ENCODE measurements at places on chromosomes 11 and 22. TPM values are rescaled to one million over a fixed set of nuclear protein-coding genes. Genes with fewer than 3 reads are reported as not detected.

Gene OR10AG1
- not detected for polyA plus RNA-seq

Gene HEPHL1
- not detected for polyA plus RNA-seq

Gene TMEM9B
- polyA plus RNA-seq: 147 TPM

DNA sequence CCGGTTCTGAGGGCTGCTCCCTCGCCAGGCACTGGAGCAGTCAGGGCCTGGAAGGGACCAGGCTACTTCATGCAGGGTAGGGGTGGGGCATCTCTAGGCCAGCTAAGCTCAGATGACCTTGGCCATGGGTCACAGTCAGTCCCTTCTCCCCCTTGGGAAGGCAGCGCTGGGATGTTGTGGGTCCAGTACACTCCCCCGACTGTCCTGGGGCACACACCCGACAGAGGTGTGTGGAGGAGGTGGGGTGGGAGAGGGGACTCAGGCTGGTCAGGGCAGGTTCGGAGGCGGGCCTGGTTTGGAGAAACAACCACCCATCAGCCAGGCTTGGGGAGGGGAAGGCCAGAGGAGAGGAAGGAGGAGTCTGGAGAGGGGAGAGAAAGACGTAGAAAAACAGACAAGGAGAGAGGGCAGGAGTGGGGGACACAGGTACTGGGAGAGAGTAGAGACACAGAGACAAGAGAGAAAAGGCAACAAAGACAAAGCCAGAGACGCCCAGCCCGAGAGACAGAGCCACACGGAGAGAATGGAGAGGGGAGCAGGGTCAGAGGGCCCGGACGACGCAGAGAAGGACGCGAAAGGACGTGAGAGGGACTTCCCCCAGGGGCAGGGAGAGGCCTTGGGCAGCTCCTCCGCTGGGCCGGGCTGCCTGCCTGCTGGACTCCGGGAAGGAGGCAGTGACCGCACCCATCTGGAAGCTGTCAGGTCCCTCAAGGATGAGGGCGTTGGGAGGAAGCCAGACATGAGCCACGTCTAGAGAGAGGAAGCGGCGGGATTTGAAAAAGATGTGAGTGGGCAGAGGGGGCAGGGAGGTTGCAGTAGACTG is 30.6 kb upstream of the TSKU start:
- no peak for DNase-seq
- no peak overlapping the region for H3K4me3 ChIP-seq
- no peaks in the 10 kb centered on the region for H3K27me3 ChIP-seq

DNA sequence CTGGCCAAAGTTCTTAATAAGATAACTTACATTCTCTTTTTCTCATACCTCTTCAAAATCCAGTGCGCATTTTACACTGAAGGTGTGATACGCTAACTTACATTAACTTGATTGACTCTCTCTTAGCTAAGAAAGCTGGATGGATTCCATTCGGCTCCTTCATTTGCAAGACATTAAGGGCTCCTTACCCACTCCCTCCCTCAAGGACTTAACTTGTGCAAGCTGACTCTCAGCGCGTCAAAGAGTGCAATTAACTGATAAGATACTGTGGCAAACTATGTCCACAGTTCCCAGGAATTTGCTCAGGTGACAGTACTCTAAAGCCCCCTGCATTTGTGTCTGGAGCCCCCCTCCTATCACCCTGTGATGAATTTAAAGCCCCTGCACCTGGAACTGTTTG is 6.4 kb upstream of the RFPL1 start:
- peaks cover 6% of the 10 kb centered on the region for H3K27me3 ChIP-seq
- no peaks in the 10 kb centered on the region for H3K36me3 ChIP-seq
- DNase-seq: no peak
- H3K27ac ChIP-seq: no peak overlapping the region
- no peaks in the 10 kb centered on the region for H3K4me1 ChIP-seq
- no peak overlapping the region for H3K4me3 ChIP-seq

DNA sequence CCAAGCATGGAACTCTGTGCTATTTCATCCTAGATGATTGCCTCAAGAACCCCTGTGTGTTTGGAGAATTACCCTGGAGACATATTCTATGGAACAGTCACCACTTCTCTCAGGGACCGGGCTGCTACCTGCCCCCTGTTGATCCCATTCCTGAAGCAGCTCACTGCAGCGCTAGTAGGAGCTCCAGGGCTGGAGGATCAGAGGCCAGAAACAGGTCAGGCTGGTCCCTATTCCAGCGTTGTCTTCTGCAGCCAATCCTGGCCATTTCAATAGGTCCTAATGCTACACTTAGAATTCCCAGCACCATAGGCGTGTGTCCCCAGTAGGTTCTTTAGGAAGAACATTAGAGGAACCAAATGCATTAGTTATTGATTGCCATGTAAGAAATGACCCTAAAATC is 48.9 kb downstream of the BTG4 start:
- H3K27ac ChIP-seq: no peak overlapping the region
- no peaks in the 10 kb centered on the region for H3K4me1 ChIP-seq

- no peak overlapping the region for H3K4me3 ChIP-seq
- no peaks in the 10 kb centered on the region for H3K4me1 ChIP-seq
- no peaks in the 10 kb centered on the region for H3K27me3 ChIP-seq
- H3K36me3 ChIP-seq: peaks cover 4% of the 10 kb centered on the region
Observed at GRCh38 chr11:64372802-64373597, 14.0 kb downstream of the RPS6KA4 start.

DNA sequence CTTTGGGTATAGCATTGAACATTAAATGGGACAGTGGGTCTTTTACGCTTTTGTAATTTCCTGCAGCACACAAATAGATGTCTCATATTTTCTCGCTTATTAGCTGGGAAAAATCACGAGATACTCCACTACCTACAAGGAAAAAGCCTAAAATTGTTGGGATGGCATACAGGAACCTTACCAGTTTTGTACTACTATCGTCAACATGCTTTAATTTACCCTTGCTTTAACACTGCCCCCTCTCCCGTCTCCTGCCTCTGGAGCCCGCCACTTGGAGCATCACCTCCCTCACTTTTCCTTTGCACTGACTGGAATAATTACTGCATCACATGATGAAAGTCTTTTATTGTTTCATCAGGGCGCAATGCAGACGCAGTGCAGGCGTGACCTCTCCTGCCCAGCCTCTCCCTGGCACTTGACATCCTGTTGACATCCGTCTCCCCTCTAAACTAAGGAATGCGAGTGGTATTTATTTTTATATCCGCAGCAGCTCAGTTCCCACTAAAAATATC is 1.0 kb upstream of the FNBP4 start:
- peaks cover 38% of the 10 kb centered on the region for H3K4me1 ChIP-seq
- H3K27me3 ChIP-seq: no peaks in the 10 kb centered on the region
- H3K27ac ChIP-seq: peak overlapping the region; percentile 99
- H3K36me3 ChIP-seq: peaks cover 13% of the 10 kb centered on the region
- no peak for DNase-seq
- peak overlapping the region; percentile 82 for H3K4me3 ChIP-seq

DNA sequence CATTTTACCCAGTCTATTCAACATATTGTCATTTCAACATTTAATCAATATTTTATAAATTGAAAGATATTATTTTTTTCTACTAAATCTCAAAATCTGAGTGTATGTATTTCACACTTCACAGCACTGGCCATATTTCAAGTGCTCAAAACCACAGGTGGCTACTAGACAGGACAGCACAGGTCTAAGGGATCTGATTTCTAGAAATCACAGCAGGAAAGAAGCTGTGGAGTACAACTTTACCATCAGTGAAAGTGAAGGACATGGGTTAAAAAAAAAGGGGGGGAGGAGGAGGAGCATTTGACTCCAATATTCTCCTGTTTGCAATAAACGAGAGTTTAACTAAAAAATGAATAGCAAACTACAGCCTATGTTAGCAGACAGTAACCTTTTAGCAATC is 4.5 kb downstream of the PRDM10 start:
- peaks cover 2% of the 10 kb centered on the region for H3K36me3 ChIP-seq
- H3K4me3 ChIP-seq: peak overlapping the region; percentile 64
- H3K27me3 ChIP-seq: no peaks in the 10 kb centered on the region
- peaks cover 34% of the 10 kb centered on the region for H3K4me1 ChIP-seq

DNA sequence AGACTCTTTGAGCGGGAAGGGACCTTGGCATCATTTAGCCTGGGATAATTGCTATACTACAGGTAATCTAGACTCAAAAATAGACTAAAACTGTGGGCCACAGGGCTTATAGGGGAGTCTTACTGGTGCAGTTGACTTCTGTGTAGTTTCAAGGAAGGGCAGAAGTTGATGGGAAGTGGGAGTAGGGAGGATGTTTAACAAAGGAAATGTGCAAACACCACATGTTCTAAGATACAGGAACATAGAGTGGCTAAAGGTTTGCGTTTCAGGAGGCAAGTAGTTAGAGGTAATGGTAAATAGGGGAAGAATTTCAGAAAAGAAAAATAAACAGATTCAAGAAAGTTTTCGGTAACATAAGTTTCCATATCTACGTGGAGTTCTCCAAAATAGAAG is 14.4 kb upstream of the SORL1 start:
- no peaks in the 10 kb centered on the region for H3K36me3 ChIP-seq
- H3K4me3 ChIP-seq: no peak overlapping the region
- no peaks in the 10 kb centered on the region for H3K4me1 ChIP-seq
- H3K27ac ChIP-seq: no peak overlapping the region

DNA sequence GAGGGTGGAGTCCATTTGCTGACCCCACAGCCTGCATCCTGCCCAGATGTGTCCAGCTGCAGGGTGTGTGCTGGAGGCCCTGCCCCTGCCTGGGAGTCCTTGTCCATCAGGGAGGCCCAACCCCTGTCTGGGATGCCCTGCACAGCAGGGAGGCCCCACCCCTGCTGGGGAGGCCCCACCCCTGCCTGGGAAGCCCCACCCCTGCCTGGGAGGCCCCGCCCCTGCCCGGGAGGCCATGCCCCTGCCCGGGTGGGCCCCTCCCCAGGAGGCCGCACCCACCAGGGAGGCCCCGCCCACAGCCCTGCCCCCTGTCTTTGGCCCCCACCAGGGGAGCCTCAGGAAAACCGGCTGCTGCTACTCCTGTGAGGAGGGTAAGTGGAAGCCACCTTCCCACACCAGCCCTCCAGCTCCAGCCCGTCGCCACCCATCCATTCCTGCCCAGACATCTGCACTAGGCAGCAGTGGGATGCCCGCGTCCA is 37.2 kb downstream of the MUC5B start:
- H3K4me3 ChIP-seq: no peak overlapping the region
- H3K36me3 ChIP-seq: no peaks in the 10 kb centered on the region
- no peaks in the 10 kb centered on the region for H3K27me3 ChIP-seq
- no peak for DNase-seq
- peaks cover 16% of the 10 kb centered on the region for H3K4me1 ChIP-seq

DNA sequence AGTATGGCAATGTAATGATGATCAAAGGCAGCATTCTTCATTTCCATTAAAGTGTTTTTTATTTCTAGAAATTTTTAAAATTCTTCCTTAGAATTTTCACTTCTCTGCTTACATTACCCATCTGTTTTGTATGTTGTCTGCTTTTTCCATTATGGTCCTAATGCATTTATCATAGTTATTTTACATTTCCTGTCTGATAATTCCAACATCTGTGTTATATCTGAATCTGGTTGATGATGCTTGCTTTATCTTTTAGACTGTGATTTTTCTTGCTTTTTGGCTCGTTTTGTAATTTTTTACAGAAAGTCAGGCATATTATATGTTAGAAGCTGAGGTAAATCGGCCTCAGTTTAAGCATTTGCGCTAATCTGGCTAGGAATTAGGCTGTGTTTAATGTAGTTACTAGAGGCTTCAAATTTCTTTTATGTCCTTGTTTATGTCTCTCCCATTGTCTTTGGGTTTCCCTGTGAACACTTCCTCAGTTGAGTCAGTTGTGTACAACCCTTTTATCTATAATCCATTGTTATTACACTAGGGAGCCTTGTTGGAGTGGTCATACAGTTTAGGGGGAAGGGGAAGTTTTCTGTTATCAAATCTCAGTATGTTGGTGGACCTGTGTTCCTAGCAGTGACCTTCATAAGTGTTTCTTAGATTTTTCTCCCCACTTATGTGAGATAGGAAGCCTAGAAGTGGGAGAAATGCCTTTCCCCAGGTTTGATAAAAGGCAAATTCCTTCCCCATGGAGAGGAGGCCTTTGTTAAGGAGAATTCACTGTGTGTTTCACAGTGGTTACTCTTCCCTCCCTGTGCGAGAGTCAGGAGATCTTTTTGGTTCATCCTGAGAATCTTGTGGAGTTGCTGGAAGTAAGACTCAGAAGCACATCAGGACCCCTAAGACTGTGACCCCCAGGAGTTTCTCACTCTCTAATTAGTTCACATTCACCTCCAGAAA is 437.5 kb downstream of the INSC start:
- H3K36me3 ChIP-seq: no peaks in the 10 kb centered on the region
- no peak overlapping the region for H3K27ac ChIP-seq
- no peaks in the 10 kb centered on the region for H3K4me1 ChIP-seq
- H3K4me3 ChIP-seq: no peak overlapping the region

GRCh38 chr11:113014262-113015097 is 53.3 kb downstream of the NCAM1 start:
- no peak overlapping the region for H3K4me3 ChIP-seq
- DNase-seq: no peak
- no peaks in the 10 kb centered on the region for H3K4me1 ChIP-seq
- H3K27ac ChIP-seq: no peak overlapping the region

DNA sequence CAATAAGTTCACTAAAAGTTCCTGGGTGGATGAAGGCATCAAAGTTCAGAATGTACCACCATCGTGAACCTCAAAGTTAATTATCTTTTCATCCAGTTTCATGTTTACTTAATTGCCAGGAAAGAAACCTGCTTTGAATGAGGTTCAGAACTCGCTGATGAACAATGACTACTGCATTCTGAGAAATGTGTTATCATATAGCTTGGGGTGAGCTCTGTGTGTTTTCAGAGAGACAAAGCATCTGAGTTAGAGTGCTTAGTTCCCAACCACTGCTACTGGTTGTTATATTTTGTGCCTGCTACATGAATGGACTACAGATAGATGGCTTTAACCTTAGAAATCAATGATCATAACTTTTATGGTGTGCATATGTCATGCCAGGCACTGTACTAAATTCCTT is 1131.0 kb downstream of the DLG2 start:
- no peaks in the 10 kb centered on the region for H3K27me3 ChIP-seq
- no peak overlapping the region for H3K4me3 ChIP-seq
- no peak for DNase-seq
- no peak overlapping the region for H3K27ac ChIP-seq

DNA sequence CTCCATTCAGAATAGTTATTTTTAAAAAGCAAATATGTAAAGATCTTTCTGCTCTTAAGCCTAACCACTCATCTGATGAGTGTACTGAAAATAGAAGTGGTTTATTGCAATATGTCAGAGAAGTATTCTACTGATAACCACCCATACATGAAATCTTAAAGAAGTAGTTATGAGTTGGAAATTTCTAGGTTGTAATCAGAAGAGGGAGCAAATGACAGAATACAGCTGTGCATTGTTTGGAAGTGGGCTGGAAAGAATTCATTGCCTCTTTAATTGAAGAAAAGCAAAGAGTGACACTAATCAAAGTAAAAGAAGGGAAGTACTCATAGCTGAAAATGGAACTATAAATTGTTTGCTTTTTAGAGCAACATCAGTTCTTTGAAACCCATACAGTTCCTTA is 39.4 kb downstream of the FDX1 start:
- no peak overlapping the region for H3K4me3 ChIP-seq
- no peaks in the 10 kb centered on the region for H3K4me1 ChIP-seq
- H3K27ac ChIP-seq: no peak overlapping the region
- DNase-seq: no peak
- peaks cover 12% of the 10 kb centered on the region for H3K36me3 ChIP-seq

GRCh38 chr22:28068826-28069225 is 149.8 kb upstream of the PITPNB start:
- no peaks in the 10 kb centered on the region for H3K36me3 ChIP-seq
- no peak overlapping the region for H3K4me3 ChIP-seq
- DNase-seq: no peak
- no peaks in the 10 kb centered on the region for H3K27me3 ChIP-seq

Data from CD4-positive, CD25-positive, alpha-beta regulatory T cell (primary cell).